Fibroblast of pulmonary artery (primary cell): ENCODE measurements at places on chromosomes 6 and 20.
A peak's percentile ranks its signal among the peaks of the same experiment; 100 is the strongest.

GRCh38 chr6:129251669-129252376, 368.9 kb downstream of the LAMA2 start:
- peak; percentile 87 for DNase-seq

GRCh38 chr6:16594849-16595248, 166.4 kb downstream of the ATXN1 start:
- DNase-seq = no peak

DNA sequence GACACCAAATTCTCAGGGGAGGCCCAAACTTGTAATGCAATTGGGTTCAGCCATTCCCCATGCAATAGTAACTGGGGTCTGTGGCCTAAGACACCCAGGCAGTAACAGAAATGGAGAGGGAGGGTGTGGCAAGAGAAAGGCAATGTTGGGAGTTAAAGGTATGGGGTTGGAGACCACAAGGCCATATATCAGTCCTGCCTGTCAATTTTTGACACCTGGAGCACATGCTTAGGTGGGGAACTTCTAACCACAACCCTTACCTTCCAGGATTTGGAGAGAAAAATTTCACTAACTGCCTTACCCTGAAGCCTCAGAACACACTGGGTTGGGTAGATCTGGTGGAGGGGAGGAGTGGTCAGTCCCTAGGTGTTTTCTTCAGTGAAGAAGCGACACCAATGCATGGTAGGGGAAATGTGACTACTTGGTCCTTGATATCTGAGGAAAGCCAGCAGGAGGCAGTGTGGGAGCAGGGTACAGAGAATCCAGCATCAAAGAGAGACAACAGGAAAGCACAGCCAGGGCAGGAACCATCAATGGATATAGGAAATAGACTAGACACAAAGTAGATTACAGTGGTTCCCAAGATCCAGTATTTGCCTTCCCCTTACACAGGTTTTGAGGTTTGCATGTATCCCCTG, 6.8 kb upstream of the USP49 start:
- DNase-seq = peak; percentile 49

DNA sequence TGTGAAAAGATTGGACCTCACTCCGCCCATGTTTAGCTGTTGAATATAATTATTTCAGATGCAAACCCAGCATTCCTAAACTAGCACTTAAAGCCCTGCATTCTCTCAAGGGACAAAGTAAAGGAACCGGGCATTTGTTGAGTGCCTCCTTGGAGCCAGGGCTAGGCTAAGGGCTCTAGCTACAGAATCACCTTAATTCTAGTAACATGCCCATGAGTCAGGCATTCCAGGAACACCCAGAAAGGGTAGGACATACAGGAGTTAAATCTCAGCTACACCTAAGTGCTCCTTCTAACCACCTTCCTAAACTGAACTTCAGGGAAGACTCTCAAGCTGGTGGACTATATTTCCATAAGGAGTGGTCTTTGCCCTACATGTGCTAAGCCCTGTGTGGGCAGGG, 89.4 kb downstream of the SLC24A3 start:
- no peak for DNase-seq
